ENCODE measurements at places on chromosomes 11 and 22.

DNA sequence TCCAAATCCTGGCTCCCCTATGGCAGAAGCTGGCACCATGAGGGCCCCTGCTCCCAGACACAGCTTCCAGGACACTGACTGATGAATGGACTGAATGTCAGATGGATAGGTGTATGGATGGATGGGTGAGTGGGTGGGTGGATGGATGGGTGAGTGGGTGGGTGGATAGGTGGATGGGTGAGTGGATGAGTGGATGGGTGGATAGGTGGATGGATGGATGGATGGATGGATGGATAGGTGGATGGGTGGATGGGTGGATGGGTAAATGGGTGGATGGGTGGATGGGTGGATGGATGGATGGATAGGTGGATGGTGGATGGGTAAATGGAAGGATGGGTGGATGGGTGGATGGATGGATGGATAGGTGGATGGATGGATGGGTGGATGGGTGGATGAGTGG, 4.3 kb downstream of the FGF3 start:
- no peak for DNase-seq

DNA sequence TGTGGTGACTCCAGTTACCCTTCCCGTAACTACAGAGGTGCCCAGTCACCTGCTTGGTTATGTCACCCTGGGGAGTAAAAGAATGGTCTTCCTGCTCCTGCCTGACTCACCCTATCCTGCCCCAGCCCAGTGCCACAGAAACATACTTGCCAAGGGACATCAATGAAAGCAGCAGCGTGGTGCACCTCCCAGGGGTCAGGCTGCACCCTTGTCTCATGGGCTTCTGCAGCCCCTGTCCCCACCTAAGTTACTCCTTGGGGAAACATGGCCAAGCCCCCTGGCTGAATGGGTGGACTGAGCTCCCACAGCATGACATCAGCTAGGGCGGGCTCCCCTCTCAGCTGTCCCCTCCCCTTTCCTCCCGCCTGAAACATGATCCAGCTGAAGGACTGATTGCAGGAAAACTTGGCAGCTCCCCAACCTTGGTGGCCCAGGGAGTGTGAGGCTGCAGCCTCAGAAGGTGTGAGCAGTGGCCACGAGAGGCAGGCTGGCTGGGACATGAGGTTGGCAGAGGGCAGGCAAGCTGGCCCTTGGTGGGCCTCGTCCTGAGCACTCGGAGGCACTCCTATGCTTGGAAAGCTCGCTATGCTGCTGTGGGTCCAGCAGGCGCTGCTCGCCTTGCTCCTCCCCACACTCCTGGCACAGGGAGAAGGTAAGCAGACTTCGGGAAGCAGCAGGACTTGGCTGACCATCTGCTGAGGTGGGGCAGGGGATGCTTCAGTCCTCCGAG, at the start of gene HTR3A:
Gene HTR3A, plus strand, starts transcription at position 368 of the 730 bp plus-strand sequence. Its CDS starts 218 bp downstream, at position 586.
- no peak for DNase-seq

DNA sequence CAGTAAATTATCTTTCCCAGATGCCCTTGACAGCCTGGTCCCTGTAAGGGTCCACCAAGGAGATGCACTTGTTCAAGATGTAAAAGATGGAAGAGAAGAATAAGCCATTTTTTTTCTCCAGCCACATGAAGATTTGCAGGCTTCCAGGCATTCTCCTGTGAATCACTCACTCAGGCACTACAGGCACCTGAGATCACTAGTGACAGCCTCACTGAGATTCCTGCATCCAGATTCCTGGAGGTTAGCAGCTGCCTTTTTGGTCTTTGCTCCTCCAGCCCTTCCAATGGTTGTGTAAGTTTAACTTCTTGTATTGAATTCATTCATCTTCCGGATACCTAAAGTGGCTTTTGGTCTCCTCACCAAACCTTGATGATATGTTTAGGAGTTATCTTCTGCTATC, 630.2 kb upstream of the CADM1 start:
- no peak for DNase-seq

GRCh38 chr11:26860091-26860780, 133.7 kb upstream of the FIBIN start:
- no peak for DNase-seq

DNA sequence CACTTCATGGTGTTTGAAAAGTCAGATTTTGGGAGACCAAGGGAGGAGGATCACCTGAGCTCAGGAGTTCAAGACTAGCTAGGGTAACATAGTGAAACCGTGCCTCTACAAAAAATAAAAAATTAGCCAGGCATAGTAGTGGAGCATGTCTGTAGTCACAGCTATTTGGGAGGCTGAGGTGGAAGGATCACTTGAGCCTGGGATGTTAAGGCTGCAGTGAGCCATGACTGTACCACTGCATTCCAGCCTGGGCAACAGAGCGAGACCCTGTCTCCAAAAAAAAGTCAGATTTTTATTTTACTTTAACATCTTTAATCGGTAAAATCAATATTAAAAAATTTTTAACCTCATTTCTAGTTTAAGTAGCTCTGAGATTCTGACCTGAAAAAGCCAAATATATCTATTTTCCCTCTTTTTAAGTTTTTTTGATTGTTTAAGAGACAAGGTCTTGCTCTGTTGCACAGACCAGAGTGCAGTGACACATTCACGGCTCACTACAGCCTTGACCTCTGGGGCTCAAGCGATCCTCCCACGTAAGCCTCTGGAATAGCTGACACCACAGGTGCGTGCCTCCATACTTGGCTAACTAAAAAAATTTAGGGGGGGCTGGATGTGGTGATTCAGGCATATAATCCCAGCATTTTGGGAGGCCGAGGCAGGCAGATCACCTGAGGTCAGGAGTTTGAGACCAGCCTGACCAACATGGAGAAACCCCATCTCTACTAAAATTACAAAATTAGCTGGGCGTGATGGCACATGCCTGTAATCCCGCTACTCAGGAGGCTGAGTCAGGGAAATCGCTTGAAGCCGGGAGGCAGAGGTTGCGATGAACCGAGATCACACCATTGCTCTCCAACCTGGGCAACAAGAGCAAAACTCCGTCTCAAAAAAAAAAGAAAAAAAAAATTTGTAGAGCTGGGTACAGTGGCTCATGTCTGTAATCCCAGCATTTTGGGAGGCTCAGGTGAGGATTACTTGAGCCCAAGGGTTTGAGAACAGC, 48.4 kb downstream of the SFI1 start:
- DNase-seq = no peak

DNA sequence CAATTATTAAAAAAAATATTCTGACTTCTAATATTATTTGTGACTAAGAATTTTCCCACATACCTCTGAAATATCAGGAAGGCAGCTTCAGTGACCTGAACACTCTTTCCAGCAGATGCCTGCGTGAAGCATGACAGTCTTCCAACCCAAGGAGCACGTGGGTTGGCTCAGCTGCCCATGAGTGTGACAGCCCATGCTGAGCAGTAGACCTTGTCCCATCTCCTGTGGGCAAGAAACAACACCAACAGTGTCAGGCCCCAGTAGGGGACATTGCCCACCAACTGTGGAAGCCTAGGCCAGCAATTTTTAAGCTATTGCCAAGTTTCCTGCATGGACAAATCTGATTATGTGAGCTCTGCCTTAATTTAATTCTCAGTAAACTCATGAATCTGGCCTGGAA, 66.4 kb upstream of the OLFML1 start:
- no peak for DNase-seq

DNA sequence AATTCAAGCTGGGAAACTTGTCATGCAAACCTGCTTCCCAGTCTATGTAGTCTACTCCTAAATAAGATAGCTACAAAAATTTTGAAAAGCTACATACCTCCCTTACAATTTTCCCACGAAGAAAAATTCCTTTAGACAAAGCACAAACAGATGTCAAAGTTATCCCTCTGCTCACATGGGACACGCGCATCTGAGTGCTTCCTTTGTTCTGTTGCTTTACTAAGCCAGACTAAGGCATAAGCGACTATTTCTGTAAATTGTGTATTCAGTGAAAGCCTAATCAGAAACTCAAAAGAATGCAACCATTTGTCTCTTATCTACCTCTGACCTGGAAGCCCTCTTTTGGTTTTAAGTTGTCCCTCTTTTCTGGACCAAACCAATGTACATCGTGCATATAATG, 583.7 kb upstream of the B3GAT1 start:
- no peak for DNase-seq

GRCh38 chr22:20319041-20319744, 667 bp downstream of the DGCR6L start:
- no peak for DNase-seq

DNA sequence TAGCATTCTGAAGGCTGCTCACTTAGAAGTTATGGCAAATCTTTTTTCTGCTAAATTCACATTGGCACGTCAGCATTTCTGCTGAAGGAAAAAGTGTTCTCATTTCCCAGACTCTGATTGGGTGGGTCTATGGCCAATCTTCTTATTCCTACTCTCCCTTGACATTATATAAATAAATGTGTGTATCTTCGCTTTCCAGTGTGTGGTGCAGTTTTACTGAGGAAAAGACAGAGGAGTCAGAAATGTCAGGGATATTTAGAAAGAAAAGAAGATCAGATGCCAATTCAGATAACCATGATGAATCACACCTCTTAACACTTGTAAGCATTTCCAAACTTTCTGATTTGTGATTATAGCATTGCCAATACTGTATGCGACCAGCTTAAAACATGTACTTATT, 3.2 kb upstream of the BDNF start:
- no peak for DNase-seq

GRCh38 chr11:7520011-7520942, 6.5 kb downstream of the PPFIBP2 start:
- DNase-seq = no peak

- no peak for DNase-seq
Measured at GRCh38 chr22:38773363-38773946, 17.7 kb upstream of the SUN2 start.

- DNase-seq = no peak
Measured at GRCh38 chr22:46518038-46518437, 19.4 kb downstream of the CELSR1 start.

DNA sequence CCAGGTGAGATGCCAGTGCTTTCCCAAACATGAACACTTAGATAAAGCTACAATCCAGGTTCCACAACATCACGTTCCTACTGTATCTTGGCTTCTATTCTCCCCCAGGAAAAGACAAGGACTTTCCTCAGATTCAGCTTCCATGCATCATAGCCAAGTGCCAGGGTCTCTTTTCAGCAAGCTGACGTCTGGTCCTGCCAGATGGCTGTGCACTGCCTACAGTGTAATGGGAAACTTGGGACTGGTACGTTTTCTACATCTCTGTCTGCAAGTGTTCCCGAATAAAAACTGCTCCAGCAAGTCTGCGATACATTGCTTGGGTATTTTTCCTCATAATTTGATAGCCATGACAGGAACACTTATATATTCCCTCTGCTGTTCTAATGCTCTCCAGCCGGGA, 412.5 kb downstream of the FAM181B start:
- DNase-seq = no peak

GRCh38 chr11:44633641-44634040, 68.2 kb downstream of the CD82 start:
- no peak for DNase-seq

DNA sequence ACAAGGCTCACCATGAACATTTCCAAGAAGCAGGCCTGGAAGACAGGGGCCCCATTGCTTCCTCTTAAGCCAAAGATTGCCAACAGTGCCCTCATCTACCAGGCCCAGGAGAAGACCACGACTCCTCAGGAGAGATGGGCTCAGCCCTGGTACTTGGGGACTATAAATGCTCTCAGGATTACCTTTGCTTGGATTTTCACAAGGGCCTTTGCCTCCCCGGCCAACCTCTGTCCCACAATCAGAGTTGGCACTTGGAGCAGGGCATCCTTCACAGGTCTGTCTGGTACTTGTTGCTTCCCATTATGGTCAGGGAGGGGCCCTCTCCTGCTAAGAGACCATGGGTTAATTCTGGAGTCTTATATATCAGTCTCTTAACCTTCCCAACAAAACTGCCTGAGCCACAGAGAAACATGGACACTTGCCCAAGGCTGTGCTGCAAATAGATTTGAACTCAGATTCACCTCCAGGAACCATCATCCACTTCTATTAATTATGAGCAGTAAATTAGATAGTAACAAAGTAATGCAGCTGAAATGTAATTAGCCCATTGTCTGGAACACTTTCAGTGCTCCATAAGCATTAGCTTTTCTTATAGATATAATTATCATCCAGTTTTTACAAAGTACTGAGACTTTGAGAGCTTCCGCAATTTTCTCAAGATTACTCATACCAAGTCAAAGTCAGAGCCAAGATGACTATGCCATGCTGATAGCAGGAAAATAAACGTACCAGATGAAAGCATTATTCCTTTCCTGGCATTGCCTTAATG, 33.5 kb downstream of the POU2AF3 start:
- DNase-seq = no peak

DNA sequence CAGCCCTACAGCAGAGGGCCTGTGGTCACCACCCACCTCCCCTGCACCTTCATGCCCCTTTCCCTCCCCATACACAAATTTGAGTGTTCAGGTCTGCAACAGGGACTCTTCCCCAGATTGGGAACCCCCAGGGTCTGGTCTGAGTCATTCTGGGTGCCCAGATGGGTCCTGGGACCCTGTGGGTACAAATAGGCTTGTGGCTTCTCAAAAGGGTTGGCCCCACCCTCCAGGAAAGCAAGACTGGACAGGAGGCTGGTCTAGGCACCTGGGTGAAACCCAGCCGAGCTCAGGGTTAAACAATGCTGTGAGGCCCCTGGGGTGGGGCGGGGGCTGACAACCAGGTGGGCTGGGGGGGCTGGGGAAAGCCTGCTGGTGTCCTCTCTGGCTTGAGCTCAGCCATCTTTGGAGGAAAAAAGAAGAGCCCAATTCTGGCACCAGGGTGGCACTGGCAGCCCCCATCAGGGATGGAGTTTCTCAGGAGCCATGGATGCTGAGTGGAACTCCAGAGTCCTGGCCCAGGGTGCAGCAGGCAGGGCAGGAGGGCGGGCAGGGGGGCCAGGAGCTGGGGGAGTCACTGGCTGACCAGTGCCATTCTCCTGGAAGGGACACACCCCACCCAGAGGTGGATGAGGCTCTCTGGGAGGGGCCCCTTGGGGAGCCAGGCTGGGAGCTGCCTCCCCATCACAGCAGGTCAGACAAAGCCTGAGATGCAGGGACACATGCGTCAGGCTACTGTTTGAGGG, 1.1 kb downstream of the SEPTIN5 start:
- no peak for DNase-seq

DNA sequence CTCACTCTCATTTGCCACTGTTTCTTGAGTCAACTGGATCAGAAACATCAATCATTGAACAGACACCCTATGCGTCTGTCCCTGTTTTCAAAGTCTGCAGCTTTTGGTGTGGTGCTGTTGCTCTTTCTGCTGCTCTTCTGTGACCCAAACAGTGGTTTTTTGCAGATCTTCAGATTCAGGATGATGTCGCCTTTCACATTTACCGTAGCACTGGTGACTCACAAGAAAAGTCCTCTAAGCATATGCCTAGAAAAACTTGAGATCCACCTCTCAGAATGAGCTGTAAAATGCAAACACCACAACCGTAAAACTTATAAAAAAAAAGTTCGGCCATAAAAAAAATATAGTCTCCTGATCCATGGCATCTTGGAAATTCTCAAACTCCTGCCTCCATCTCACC, 400.4 kb downstream of the NTM start:
- DNase-seq = no peak

- no peak for DNase-seq
Measured at GRCh38 chr11:1012740-1013630, 23.5 kb downstream of the MUC6 start.

DNA sequence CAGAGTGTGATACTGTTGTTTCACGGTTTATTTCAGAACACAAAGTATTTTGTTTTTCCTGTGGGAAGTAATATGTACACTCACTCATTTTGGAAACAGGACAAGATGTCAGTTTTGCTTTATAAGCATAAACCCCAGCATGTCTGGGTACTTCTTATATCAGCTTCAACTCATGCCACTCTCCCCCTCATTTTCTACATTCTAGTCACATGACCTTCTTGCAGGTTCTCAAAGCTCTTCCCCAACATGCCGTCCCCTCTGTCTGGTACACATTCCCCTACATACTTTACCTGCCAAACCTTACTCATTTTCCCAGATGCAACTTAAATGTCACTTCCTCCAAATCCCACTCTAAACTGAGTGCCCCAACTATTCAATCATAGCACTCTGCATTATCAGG, 1.6 kb upstream of the CTR9 start:
- no peak for DNase-seq
